ENCODE measurements at places on chromosomes 16 and 17.
A peak's percentile ranks its signal among the peaks of the same experiment; 100 is the strongest.

GRCh38 chr16:60818465-60818864, 1217.8 kb downstream of the CDH8 start:
- DNase-seq, result no peak

- no peak for DNase-seq
Observed at GRCh38 chr17:82927661-82928601, 88.1 kb upstream of the ZNF750 start.

- DNase-seq, result no peak
Observed at GRCh38 chr16:87178977-87179376, 138.2 kb downstream of the C16orf95 start.

DNA sequence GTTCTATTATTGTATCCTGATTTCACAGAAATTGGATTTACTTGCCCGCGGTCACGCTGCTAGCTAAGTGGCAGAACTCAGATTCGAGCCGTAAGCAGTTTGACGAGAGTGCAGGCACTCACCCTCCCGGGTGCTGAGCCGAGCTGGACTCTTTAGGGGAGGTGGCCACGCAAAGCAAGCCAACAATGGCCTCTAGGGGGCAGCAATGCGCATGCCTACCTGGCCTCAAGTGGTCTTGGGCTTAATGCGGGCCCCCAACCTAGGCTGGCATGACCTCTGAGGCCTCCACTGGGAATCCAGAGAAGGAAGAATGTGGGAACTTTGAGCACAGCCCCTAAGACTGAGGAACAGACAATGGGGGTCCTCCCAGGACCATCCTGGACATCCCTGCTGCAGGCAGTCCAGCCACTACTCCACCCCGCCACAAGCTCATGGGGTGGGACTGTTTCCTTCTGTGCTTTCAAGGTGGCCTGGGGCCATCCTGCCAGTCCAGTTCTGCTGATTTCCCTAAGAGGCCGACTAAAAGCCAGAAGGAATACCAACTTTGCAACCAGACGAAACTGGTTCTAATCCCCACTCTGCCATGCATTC, 276.5 kb downstream of the XYLT1 start:
- no peak for DNase-seq

DNA sequence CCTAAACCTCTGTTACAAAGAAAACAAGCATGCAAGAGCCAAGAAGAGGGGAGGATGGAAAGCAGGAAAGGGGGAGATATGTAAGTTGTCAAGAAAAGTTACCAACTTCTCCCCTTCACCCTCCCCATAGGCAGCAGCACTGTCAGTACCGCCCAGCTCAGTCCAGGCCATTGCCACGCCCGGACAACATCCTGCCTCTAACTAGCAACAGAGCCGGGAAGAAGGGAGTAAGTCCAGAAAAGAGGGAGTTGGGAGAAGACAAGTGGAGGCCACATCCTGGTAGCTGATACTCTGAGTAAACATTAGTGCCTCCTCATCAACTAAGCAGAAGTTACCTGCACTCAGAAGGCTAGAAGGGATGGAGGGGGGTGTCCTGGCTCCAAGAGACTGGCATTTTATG, 113.6 kb downstream of the SMG6 start:
- DNase-seq, result no peak

- no peak for DNase-seq
Observed at GRCh38 chr16:84117494-84117843, 727 bp upstream of the MBTPS1 start.

DNA sequence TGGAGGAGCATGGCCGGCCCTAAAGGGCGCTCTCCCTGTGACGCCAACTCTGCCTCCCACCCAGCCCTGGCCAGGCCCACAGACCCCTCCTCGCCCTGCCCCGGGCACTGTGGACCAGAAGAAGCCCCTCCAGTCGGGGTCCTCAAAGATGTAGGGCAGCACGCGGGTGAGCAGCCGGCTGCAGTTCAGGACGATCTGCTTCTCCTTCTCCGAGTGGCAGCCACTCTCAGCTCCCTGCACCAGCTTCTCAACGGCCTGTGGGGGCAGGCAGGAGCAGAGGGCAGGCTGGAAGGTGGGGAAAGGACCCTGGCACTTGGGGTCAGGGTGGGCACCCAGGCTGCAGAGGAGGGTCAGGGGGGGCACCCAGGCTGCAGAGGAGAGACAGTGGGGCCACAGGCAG, 8.9 kb downstream of the HID1 start:
- DNase-seq, result no peak

DNA sequence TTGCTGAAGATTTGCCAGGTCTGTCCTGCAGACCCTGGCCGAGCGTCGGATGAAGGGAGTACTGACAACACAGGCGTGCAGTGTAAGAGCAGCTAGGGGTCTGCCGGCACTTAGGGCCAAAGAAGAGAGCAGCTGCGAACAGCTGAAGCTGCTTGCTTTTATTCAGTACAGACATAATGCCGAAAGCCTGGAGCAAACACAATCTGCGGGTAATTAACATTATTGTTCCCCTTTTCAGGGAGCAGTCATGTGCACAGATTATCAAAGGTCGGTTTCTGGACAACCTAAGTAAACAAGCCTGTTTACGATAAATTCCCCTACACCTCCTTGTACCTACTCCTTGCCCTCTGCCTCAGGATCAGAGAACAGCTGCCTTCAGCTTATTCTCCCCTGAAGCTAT, 12.0 kb upstream of the KRT23 start:
- DNase-seq, result no peak

DNA sequence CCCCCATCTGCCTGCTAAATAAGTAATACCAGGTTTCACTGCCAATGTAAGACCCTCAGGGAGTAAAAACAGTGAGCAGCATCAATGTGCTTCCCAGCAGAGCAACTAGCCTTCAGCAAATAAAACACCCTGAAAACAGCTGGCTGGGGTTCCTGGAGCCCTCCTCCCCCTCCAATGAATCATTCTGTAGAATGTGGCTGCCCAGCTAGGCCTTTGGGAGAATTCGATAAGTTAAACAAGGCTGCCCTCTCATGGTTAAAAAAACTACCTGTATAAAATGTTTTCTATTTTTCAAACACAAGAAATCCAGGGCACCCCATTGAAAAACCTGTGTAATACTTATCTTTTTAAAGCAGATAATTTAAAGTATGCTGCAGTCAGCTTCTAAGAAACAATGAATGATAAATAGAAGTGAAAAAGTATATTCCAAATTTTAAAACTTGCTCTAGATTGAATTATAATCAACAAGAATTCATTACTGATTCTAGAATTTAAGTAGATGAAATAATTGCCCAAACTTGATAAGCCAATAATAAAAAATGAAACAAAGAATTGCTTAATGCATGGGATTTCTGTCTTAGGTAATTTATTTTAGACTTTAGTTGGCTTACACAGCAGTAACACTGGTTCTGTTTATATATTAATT, 9.4 kb upstream of the TOM1L1 start:
- peak; percentile 44 for DNase-seq

- no peak for DNase-seq
Observed at GRCh38 chr16:52054326-52054725, 492.6 kb downstream of the TOX3 start.

- no peak for DNase-seq
Observed at GRCh38 chr16:58506241-58507194, 6.6 kb downstream of the NDRG4 start.

DNA sequence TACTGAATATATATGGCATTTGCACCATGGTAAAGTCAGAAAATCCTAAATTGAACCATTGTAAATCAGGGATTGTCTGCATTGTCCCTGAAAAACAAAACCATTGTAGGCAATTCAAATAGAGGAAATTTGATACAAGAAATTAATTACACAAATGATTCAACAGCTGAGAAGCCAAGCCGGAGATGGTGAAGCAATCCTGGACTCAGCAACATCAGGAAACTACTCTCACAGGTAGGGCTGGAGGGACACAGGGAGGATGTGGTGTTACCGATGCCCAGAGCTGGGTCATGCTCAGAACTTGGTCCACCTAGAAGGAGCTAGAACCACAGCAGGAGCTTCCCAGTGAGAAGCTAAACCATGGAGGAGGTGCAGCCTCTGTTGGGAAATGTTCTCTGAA, 18.5 kb upstream of the SCNN1B start:
- no peak for DNase-seq

GRCh38 chr17:21019976-21020586, 22.7 kb downstream of the USP22 start:
- no peak for DNase-seq

DNA sequence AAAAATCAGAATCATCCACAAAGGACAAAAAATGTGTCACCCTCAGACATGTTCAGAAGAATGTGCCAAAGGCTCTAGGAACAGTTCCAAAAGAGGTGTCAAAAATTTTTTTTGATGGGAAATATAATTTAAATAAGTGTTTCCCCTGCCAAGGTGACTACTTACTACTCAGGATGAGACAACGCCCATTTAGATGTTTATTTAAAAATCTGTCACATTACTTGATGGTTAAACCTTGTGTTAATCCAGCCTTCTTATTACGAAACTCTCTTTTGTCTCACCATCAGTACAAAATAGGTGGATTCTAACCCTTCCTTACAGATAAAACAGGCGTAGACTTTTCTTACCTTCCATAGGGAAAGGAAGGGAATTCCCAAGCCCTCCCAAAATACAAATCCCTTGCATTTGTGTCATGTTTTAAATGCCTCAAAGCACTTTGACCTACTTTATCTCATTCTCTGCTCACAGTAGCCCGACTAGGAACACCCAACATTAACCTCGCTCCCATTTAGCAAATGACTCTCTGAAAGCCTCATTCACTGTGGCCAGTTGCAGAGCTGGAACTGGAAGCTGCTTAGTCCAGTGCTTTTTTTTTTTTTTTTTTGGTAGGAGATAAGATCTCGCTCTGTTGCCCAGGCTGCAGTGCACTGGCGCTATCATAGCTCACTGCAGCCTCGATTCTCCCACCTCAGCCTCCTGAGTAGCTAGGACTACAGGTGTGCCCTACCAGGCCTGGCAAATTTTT, 5.8 kb upstream of the GNA13 start:
- DNase-seq, result no peak

All from GM04504 (cell line).